ENCODE measurements at places on chromosomes 7 and 10.

DNA sequence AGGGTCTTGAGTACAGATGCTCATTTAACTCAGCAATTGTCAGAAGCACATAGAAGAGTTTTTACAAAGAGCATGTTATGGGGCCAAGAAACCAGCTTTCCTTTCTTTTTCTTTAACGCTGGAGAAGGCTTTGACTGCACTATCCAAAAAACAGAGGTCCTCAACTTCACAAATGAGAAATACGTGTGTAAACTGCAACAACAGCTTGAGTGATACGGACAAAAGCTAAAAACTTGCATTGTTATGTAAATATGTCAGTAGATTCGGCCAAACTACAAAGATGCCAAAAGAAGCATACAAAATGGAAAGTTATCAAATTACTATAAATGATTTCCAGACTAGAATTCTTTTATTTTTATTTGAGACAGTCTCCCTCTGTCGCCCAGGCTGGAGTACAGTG lies 62.4 kb upstream of the C10orf90 start:
- no peak for DNase-seq

DNA sequence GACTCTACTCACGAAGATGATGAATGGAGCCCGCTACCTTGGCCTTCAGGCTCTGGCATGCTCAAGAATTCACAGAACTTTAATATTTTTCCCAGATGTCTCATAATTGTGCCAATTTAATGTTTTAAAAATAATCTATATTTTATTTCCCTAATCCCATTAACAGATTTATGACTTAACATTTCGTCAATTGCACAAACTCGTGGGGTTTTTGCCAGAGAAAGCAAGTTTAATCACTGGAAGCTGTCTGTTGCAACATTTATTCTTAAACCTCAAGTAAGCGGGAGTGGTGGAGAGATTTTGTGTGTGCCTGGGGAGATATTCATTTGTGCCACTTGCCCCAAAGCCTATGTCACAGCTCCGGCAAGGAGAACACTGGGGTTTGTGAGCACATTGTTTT lies 117.9 kb downstream of the TEX36 start:
- DNase-seq = no peak

- no peak for DNase-seq
Observed at GRCh38 chr7:101124376-101125056, 2.4 kb upstream of the SERPINE1 start.

GRCh38 chr7:70553364-70553763 lies 578.6 kb upstream of the GALNT17 start:
- DNase-seq = no peak

DNA sequence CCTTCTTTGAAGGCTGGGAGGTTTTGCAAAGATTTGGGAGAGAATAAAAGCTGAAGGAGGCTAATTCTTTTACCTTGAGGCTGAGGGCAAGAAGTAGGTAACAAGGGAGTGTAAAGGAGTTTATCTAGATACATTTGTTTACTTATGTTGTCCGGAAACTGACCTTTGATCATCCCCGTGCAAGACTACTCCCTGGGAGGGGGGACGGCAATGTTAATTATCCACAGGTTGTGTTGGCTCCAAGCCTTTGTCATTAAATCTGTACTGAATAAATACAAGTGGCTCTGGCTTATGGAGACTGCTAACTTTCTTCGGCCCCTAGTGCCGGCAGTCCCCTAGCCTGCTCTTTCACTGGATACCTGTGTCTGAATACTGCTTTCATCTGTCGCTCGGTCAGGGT lies 1250.6 kb upstream of the LRRTM3 start:
- no peak for DNase-seq

DNA sequence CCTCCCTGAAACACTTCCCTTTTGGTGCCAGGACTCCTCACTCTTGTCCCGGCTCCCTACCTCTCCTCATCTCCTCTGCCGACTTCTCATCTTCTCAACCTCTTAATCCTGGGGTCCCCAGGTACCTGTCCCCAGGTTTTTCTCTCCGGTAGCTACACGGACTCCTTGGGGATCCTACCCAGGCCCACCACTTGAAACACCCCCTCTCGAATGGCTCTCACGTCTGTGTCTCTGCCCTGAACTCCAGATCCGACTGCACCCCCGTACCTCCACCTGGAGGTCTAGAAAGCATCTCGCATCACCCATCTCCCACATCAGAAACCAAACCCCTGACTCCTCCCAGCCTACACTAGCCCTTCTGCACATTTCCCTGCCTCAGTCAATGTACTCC lies 4.8 kb downstream of the TBATA start:
- no peak for DNase-seq

- no peak for DNase-seq
Observed at GRCh38 chr7:103149808-103150180, 895 bp upstream of the NAPEPLD start.

- DNase-seq = no peak
Observed at GRCh38 chr7:154781369-154782303, 221.3 kb downstream of the PAXIP1 start.

DNA sequence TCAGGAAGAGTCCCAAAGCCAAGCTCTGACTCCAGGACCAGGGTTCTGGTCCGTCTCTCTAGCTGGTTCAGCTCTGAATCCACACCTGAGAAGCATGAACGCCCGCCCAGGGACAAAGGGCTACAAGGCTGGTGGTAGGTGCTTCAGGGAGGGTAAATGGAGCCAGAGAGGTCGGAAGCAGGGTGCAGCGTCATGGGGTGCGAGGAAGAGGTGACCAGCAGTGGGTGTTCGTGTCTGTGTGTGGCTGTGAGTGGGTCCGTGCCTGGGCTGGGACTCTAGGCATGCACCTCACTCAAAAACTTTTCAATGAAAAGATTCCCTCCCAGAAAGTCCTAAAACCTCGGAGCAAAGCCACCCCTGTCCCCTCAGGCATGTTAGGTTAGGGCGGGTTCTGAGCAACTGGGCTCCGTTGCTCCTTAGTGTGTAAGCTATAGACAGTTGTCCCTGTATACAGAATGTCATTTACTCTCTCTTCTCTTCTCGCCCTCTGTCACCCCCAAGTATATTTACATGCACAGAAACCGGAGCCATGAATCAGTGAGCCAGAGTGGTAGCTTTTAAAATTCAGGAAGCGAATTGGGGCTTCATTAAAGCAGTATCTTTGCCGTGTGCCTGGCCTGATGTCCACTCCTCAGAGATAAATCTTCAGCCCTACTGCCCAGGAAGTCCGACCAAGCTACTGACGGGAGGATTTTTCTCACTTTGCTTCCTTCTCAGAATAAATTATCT lies 12.3 kb upstream of the GATA3 start:
- no peak for DNase-seq

GRCh38 chr7:98655611-98656010 lies 38.5 kb downstream of the NPTX2 start:
- no peak for DNase-seq

- no peak for DNase-seq
Observed at GRCh38 chr10:51251110-51251509, 176.8 kb downstream of the PRKG1 start.

GRCh38 chr10:64191286-64191685 lies 670.1 kb downstream of the REEP3 start:
- no peak for DNase-seq

DNA sequence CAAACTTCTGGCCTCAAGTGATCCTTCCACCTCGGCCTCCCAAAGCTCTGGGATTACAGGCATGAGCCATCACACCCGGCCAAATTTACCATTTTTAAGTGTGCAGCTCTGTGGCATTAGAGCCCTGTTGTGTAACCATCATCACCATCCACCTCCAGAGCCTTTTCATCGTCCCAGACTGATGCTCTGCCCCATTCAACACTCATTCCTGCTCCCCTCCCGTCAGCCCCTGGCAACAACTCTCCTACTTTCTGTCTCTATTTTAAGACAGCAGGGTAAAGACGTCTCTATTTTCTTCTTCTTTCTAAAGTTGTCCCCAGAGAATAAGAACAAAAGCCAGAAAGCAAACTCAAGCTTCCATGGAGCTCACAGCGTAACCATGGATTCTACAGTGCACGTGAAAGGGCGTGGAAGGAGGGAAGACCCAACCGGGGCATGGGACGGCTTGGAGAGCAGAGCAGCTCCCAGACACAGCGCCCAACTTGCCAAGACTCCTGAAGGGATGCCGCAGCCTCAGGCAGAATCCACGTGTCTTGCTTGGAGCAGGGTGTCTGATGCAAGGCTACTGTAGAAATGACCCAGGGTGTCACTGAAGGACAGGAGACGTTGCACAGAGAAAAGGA lies 42.7 kb upstream of the PITRM1 start:
- no peak for DNase-seq

DNA sequence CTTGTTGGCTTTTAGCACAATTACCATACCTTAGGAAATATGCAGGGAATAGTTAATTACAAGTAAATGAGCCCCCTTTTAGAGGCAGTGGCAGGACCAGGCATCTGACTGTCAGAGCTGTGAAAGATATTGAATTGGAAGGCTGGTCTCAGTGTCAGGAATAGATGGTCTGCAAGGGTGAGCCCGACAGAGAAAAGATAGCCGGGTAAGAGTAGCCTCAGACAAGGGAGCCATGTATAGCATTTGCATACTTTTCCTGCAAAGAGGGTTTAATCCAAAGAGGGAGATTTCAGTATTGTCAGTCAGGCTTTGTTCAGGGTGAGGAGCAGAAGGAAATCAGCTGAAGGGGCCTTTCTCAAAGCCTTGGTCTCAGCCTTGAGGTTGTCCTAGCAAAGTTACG lies 128.9 kb upstream of the FZD1 start:
- no peak for DNase-seq
